ENCODE measurements at places on chromosomes 4 and X. TPM values are rescaled to one million over a fixed set of nuclear protein-coding genes. Genes with fewer than 3 reads are reported as not detected.

CT55 gene
- 0.24 TPM for total RNA-seq

GEMIN8 gene
- total RNA-seq: 14.8 TPM

NOX1 gene
- not detected for total RNA-seq

GYPA gene
- total RNA-seq: not detected

DNA sequence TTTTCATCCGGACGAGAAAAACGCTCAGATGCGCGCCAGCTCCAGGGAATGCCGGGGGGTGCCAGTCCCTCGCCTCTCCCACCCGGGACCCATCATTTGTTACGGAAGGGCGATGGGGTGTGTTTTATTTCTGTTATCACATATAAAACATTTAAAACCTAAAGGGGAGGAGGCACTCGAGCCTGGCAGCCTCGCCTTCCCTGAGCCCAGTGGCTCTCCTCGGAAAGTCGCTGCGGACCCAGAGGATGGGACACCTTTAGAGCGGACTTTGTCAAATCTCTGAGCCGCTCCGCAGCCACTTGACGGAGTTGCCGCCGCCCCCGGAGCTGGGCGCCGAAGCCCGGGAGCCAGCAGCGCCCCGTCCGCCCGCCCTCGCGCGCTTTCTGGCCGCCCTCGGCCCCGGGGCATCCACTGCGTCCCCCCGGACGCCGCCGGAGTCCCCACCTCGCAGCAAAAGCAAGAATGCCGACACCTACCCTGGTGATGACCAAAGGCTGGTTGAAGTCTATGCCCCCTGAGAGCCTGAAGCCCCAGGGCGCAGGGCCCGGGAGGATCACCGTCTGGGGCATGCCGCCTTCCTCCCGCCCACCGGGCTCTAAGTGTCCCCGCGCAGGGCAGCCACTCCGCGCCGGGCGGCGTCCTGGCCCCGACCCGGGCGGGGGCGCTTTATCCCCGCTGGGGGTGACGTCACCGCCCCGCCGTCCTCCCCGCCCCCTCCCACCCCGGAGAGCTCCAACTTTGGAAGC, at the start of gene PDLIM3:
Gene PDLIM3, minus strand, starts transcription at position 642 of the 746 bp plus-strand sequence. Its CDS starts 73 bp downstream, at position 569.
- peaks cover 1% of the 10 kb centered on the region for H3K36me3 ChIP-seq
- H3K4me1 ChIP-seq: no peaks in the 10 kb centered on the region
- no peak within 1 kb of the TSS for H3K27ac ChIP-seq
- H3K4me3 ChIP-seq: peak within 1 kb of the TSS; percentile 88
- DNase-seq: peak; percentile 74

CTAG2 gene
- not detected for total RNA-seq

GRCh38 chr4:137545461-137545861, 13.2 kb upstream of the PCDH18 start:
- H3K27ac ChIP-seq: no peak overlapping the region
- no peaks in the 10 kb centered on the region for H3K27me3 ChIP-seq
- H3K4me3 ChIP-seq: peak overlapping the region; percentile 61
- no peaks in the 10 kb centered on the region for H3K36me3 ChIP-seq
- peaks cover 12% of the 10 kb centered on the region for H3K4me1 ChIP-seq

FAM149A gene
- 6.6 TPM for total RNA-seq

ANK2 gene
- total RNA-seq: 30.5 TPM

TRIM61 gene
- total RNA-seq: 0.68 TPM

DNA sequence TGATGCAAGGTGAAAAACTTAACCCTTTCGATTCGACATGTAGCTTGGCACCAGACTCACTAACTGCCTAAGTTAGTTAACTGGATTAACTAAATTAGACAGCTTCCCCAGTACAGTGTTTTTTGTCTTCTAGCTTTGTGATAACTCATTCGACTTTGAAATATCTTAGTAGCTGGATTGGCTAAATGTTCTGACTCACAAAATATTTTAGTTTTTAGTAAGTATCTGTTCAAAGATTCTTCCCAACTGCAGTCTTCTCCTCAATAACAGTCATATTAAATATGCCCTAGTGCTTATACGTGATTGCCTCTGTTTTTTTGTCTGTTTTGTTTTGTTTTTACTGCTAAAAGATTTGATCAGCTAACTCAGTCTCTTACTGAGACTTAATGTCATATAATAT, 102.9 kb downstream of the KCNIP4 start:
- DNase-seq: no peak
- H3K4me1 ChIP-seq: no peaks in the 10 kb centered on the region
- H3K4me3 ChIP-seq: no peak overlapping the region

All from H9 (cell line).